Hematopoietic multipotent progenitor cell (in vitro differentiated cells): ENCODE measurements at places on chromosomes 3 and 15. TPM values are rescaled to one million over a fixed set of nuclear protein-coding genes. Genes with fewer than 3 reads are reported as not detected.

DNA sequence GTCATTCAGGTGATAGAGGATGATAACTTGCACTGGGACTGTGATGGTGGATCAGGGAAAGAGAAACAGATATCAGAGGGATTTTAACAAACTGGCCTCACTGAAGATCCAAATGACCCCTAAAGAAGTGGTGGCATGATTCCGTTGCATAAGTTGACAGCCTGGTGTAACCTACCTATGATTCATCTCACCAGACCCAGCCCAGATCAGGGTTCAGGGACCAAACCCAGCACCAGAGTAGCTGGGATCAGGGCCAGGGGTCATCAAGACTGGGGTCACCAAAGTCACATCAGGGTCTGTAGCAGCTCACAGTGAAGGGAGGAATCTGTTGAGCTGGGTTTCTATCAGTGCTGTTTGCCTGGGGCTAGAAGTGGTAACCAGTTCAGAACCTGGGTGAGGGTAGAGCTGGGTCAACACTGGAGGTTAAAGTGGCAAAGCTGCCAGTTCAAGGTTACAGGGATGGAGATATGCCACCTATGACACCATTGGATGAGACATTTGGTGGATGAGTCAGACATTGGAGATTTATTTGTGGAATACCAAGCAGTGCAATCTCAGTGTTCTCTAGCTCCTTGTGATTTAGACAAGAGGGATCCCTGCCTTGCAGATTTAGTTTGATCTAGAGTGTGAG, 35.9 kb downstream of the CASR start:
- DNase-seq = no peak

- no peak for DNase-seq
Observed at GRCh38 chr3:78459796-78460195, 1308.0 kb downstream of the ROBO1 start.

DNA sequence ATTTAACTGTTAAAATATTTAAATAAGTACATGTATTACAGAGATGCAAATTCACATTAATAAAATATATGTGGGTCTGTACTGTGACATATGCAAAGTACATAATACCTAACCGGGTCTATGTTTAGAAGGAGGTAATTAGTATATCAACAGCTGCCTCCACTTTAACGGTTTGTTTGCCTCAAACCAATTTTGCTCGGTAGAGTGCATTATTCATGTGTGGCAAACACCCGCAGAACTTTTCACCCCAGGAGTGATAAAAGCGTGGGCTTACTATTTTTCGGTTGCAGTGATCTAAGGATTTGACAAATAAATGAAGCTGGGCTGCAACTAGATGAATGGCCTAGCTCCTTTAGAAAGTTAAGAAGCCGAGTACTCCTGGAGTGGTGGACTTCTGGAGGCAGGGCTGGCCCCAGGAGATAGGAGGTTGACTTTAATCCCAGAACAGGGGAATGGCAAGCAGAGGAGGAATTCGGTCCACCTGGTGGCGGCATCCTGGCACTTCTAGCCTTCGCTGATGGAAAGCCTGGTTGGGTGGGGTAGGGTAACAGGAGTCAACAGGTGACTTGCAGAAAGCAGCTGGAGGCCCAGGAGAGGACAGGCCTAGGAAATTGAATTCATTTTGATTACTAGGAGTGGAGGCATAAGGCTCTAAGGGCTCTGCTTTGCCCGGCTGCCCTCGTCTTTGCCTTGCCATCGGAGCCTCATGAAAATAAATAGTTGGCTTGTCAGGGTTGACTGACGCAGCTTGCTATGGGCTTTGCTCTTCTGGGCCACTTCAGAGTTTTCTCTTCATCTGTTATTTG, 2.4 kb downstream of the SLCO3A1 start:
- no peak for DNase-seq

GOLGA8G gene
- total RNA-seq = not detected

- no peak for DNase-seq
Observed at GRCh38 chr15:83922649-83923294, 268.8 kb downstream of the ADAMTSL3 start.
